Ascending aorta (tissue), 2 donors: ENCODE measurements at places on chromosomes 12 and 14.
A peak's percentile ranks its signal among the peaks of the same experiment; 100 is the strongest.

GRCh38 chr12:81209012-81209411 lies 131.1 kb downstream of the ACSS3 start:
- DNase-seq: no peak

DNA sequence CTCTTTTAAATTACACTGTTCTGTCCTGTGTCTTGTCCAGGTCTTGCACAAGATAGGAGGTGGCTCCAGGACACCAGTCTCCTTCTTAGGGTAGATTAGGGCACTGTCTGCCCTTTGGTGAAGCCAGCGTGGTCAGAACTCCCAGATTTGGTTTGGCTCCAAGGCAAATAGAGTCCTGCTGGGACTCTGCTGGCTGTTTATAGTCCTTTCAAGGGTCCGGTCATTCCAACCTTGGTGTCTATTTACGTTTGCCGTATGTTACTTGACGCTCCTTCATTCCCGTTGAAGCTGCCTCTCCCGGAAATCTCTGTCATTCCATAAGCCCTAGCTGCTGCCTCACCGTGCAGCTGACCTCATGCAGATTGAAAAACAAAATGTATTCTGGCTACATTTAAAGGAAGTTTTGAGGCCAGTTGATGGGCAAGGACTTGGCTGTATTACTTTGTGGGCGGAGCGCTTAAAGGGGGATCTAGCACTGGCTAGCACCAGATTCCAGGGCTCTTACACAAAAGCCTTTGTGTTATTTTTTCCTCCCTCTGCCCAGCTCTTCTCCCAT lies 180.6 kb downstream of the AKAP6 start:
- DNase-seq: peak; percentile 46

DNA sequence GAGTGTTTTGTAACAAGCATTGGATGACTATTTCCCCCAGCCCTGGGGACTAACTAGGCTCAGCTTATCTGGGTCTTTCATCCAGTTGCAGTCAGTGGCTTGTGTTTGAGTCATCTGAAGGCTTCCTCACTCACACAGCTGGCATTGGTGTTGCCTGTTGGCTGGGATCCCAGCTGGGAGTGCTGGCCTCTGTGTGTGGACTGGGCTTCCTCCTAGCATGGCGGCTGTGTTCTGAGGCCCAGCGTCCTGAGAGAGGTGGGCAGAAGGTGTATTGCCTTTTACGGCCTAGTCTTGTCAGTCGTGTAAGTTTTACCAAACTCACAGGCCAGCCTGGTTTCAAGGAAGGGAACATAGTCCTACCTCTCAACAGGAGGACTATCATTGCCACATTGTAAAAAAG lies 28.3 kb upstream of the PPP2R5C start:
- DNase-seq: no peak

DNA sequence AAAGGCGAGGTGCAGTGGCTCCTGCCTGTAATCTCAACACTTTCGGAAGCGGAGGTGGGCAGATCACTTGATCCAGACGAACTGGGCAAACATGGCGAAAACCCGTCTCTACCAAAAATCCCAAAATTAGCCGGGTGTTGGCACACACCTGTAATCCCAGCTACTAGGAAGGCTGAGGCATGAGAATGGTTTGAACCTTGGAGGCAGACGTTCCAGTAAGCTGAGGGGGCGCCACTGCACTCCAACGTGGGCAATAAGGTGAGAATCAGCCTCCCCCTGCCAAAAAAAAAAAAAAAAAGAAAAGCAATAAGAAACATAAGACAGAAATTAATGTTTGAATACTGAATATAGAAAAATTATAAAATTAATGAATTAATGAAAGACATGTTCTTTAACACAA lies 928.7 kb downstream of the LRFN5 start:
- DNase-seq: no peak

DNA sequence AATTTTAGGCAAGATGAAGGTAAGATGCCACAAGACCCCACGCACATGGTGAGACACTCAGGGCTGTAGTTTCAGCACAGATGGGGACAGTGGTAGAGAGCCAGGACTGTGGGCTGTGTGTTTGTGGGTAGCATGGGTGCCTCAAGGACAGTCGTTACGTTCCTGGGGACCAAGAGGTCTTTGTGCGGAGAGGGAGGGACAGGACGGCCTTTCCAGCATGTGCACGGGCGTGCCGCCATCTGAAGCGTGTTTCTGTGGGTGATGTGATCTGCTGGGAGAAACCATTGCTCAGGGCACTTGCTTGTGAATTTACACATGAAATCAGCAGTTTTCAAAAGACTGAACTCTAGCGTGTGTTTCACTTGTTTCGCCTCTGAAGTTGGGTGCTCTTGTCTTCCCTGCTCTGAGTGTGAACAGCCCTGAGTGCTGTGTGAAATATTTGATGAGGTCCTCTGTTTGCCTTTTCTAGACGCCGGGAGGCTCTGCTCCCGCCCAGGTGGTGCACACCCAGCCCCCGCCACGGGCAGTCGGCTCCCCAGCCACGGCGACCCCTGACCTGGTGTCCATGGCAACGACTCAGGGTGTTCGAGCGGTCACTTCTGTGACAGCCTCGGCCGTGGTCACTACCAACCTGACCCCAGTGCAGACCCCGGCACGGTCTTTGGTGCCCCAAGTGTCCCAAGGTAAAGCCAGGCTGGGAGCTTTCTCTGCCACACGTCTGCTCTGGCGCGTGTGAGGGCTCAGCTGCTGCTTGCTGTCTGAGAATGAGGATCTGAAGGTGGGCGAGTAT lies 82.3 kb downstream of the DDX51 start:
- DNase-seq: no peak

DNA sequence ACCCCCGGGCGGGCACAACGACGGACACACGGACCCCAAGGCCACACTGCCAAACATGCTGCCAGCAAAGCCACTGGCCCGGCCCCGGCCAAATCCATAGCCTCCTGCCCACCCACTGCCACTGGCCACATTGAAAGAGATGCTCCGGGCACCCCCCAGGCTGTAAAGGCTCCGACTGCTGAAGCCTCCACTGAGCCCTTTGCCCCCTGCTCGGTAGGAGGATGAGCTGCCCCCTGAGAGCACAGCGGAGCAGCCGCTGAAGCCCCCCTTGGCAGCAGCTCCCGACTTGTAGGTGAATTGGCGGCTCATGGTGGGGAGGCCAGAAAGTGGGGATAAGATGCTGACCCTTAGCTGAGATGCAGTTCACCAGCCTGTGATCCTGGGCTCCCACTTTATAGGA lies at the start of gene KRT73:
KRT73 (minus strand) TSS at position 344 of the 400 bp plus-strand sequence; CDS start at position 309, 35 bp downstream.
- no peak for DNase-seq

DNA sequence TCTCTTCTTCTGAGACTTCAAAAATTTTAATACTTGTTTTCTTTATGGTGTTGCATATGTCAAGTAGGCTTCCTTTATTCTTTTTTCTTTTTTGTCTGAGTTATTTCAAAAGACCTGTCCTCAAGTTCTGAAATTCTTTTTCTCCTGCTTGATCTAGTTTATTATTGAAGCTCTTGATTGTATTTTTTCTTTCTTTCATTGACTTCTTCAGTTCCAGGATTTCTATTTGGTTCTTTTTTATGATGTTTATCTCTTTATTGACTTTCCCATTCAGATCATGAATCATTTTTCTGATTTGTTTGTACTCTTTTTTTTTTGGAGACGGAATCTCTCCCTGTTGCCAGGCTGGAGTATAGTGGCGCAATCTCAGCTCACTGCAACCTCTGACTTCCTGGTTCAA lies 34.1 kb downstream of the IFT43 start:
- DNase-seq: no peak

- no peak for DNase-seq
Observed at GRCh38 chr12:51904951-51905470, 2.3 kb upstream of the ACVRL1 start.

- no peak for DNase-seq
Observed at GRCh38 chr12:20601668-20602280, 93.4 kb upstream of the SLCO1C1 start.

GRCh38 chr14:91891721-91892220 lies 24.4 kb upstream of the TC2N start:
- peak; percentile 77 for DNase-seq

DNA sequence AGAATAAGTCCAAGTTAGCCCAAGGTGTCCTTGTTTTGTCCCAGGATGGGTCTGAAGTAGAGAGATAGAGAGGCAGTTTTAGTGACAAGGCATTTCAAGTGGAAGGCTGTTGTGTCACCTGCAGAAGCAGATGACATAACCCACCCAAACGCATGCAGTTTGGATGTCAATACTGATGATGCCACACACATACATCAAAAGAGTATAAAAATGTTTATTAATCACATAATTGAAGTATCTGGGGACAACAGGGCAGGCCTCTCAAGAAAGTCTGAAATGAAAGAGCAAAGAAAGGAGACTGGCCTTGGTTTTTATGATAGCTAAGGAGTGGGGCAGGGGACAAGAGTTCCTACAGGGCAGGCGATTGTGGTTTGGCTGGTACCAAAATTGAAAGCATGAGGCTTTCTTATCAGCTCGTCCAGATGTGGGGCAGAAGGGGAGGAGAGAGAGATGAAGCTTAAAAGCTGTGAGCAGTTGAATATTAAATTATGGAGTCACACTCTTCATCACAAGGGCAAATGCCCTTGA lies 78.4 kb upstream of the TSPAN8 start:
- DNase-seq: no peak

GRCh38 chr14:57704763-57705162 lies 161.1 kb downstream of the SLC35F4 start:
- DNase-seq: no peak

GRCh38 chr12:3998968-3999792 lies 126.0 kb upstream of the PARP11 start:
- no peak for DNase-seq

DNA sequence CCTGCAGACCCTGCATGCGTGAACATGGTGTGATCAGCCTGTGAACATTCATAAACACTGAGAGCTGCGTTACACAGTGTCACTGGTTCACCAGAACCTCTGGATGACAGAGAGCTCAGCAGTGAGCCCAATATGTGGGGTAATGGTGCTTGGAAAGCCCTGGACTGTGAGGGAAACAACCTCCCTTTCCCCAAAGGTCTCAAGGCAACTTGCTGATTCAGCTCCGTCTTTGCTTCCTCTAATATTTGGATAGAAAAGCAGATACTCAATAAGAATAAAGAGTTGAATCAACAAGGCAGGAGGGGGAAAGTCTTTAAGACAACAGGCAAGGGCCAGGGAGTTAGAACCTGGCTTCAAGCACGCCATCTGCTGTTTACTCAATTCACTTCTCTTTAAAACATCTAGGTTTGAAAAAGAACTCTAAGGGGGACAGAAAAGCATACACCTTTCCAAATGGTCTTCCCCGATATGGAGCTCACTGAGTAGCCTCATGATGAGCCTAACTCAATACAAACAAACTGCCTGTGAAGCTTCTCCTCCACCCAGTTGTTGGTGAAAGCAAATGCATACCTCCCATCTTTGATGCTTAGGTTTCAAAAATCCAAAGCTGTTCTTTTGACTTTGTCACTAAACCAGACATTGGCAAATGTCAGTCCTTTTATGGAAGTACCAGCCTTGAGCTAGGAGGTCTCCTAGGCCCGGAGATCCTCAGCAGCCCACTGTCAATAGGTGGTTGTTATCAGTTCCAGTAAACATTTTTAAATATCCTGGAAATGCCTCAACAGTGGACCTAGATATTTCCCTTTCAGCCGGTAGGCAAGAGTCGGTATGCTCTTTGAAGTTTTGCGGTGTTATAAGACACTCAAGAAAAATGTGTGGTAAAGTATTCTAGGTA lies 76.1 kb downstream of the SAMD4A start:
- DNase-seq: no peak

DNA sequence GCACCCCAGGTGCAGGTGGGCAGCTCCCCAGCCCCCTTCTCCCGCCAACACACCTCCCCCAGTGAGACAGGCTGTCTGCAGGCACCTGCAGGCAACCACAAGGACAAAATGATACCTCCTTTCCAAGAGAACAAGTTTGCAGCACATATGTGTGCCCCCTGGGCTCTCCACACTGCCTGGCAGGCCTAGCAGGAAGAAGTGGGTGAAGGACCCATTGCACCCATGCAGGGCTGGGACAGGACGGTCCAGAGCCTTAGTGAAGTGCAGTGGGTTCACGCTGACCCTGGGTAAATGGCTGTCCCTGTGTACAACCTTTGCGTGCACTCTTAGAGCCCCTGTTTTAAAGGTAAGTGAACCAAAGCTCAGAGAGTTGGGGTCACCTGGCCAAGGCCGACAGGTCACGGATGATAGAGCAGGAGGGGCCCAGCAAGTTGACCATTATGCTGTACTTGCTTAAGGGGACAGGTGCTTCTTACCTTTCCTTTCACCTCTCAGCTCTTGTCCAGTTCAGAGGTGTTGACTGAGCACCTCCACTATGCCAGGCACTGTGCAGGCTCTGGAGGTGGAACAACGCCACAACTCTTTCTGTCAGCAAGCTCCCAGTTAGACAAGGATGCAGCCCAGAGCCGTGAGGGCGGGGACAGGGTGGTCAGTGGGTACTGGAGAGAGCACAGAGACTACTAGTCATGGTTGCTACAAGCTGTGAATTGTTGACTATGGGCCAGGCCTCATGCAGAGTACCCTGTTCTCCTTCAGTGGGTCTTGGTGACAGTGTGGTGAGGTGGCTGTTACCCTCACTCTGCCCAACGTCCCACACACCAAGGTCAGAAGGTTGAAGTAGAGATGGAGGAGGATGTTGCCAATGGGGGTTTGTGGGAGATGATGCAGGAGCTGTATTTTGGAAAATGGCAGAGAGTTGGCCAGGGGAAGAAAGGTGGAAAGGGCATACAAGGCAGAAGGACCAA lies 125.9 kb downstream of the PAPOLA start:
- DNase-seq: peak; percentile 31

- DNase-seq: no peak
Observed at GRCh38 chr12:62375603-62376002, 91.0 kb upstream of the MON2 start.

DNA sequence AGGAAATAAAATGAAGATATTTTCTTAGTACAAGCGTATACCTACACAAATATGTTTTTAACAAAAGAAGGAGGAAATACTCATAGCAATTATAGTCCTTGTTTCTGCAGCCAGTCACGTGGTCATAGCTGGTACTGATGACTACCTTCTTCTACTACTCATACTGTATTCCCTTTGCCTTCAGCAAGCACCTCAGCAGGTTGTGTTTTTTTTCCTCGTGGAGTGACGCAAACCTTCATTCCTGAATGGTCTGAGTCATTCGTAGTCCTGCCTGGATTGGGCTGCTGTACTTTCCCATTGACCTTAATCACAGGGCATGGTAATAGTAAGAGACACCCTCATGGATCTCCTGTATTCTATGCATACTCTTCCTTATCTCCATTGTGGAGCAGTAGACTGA lies 25.7 kb upstream of the SLC16A7 start:
- DNase-seq: no peak

DNA sequence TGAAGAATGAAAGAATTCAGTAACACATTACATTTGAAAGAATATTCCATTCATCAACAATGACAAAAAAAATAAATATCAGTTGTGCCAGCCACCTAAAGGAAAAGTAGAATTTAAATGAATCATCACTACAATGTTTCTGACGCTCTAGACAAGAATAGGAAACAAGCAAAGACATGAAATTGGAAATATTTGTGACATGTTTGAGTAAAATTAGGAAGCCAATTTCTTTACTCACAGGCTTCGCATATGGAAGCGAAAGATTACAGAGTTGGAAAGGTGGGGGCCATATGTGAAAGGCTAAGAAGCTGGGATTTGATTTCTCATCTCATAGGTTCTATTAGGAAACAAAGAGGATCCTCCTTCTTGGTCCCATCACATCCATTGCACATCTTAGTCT lies 279.0 kb downstream of the IPO8 start:
- no peak for DNase-seq

- no peak for DNase-seq
Observed at GRCh38 chr14:105353136-105353535, 38.6 kb downstream of the PACS2 start.

GRCh38 chr14:69327507-69327906 lies 67.5 kb downstream of the GALNT16 start:
- peak; percentile 41 for DNase-seq
